Activated T-cell treated with anti-CD3 and anti-CD28 coated beads, Interleukin-2, amount 50 U/mL, for 72 hours (primary cell): ENCODE measurements at places on chromosomes 2 and 18. TPM values are rescaled to one million over a fixed set of nuclear protein-coding genes. Genes with fewer than 3 reads are reported as not detected.

- no peak overlapping the region for H3K4me3 ChIP-seq
- H3K27ac ChIP-seq, result no peak overlapping the region
- no peaks in the 10 kb centered on the region for H3K36me3 ChIP-seq
- peaks cover 15% of the 10 kb centered on the region for H3K27me3 ChIP-seq
- no peak for DNase-seq
Measured at GRCh38 chr2:35821675-35822074, 533.9 kb upstream of the CRIM1 start.

DNA sequence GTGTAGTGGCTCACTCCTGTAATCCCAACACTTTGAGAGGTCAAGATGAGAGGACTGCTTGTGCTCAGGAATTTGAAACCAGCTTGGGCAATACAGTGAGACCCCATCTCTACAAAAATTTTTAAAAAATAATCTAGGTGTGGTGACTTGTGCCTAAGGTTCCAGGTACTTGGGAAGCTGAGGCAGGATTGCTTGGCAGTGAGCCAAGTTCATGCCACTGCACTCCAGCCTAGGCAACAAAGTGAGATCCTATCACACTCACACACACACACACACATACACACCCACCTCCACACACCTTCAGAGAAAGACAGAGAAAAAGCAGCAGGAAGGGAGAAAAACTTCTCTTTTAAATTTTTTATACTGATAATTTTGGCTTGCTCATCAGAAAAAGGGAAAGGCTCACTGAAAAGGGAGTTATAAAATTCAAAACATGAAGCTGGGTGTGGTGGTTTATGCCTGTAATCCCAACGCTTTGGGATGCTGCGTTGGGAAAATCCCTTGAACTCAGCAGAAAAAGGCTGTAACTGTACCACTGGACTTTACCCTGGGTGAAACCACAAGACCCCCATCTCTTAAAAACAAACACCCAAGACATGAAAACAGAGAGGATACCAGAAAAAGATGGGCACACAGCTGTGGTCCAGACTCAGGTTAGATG lies 25.7 kb downstream of the FAM168B start:
- peaks cover 9% of the 10 kb centered on the region for H3K36me3 ChIP-seq
- no peak for DNase-seq
- no peak overlapping the region for H3K27ac ChIP-seq
- H3K27me3 ChIP-seq, result no peaks in the 10 kb centered on the region

- no peak overlapping the region for H3K27ac ChIP-seq
- no peaks in the 10 kb centered on the region for H3K4me1 ChIP-seq
- DNase-seq, result no peak
- no peaks in the 10 kb centered on the region for H3K27me3 ChIP-seq
- no peak overlapping the region for H3K4me3 ChIP-seq
Measured at GRCh38 chr2:162914161-162914560, 75.6 kb upstream of the KCNH7 start.

DNA sequence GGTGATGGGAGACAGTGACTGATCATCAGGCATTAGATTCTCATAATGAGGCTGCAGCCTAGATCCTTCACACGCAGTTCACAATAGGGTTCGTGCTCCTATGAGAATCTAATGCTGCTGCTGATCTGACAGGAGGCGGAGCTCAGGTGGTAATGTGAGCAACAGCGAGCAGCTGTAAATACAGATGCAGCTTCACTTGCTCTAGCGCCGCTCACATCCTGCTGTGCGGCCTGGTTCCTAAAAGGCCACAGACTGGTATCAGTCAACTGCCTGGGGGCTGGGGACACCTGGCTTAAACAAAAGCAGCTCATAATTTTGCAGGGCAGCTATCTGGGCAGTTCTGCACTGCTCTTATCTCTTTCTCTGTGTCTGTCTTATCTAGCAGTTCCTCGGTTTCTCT lies 20.4 kb upstream of the CD226 start:
- peaks cover 17% of the 10 kb centered on the region for H3K4me1 ChIP-seq
- H3K36me3 ChIP-seq, result peaks cover 4% of the 10 kb centered on the region
- H3K4me3 ChIP-seq, result peak overlapping the region; percentile 21
- no peak overlapping the region for H3K27ac ChIP-seq

- peaks cover 27% of the 10 kb centered on the region for H3K27me3 ChIP-seq
- peak overlapping the region; percentile 42 for H3K4me3 ChIP-seq
- no peak overlapping the region for H3K27ac ChIP-seq
- H3K4me1 ChIP-seq, result peaks cover 11% of the 10 kb centered on the region
Measured at GRCh38 chr18:63881851-63882250, 5.7 kb upstream of the SERPINB2 start.

DNA sequence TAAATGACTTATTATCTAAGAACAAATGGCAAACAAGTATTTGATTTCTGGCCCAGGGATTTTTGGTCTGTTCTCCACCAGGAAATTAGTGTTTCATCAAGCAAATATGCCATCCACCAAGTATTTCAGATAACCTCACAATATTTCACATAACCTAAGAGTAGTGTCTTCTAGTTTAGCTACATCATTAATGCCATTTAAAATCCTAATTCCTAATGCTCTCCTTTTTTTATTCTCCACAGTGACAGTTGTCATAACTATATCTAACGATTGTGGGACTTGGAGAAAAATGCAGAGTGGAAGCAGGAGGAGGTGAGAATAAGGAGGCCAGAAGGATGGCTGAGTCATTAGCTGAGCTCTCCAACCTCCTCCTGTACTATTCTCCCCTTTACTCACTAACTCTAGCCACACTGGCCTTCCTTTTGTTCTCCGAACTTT lies 58.5 kb upstream of the CTLA4 start:
- no peak for DNase-seq
- H3K36me3 ChIP-seq, result peaks cover 8% of the 10 kb centered on the region
- peaks cover 92% of the 10 kb centered on the region for H3K4me1 ChIP-seq
- no peak overlapping the region for H3K27ac ChIP-seq
- H3K4me3 ChIP-seq, result peak overlapping the region; percentile 3

The ZAP70 gene
- total RNA-seq, result 164 TPM

The RUFY4 gene
- 0.84 TPM for total RNA-seq

The LYG2 gene
- total RNA-seq, result not detected
